Peyer's patch (tissue), 4 donors: ENCODE measurements at places on chromosomes 5 and 9. TPM values are rescaled to one million over a fixed set of nuclear protein-coding genes. Genes with fewer than 3 reads are reported as not detected.
A peak's percentile ranks its signal among the peaks of the same experiment; 100 is the strongest.

Gene ANKRD33B
- 6.6 TPM for total RNA-seq

Gene ENTPD2
- total RNA-seq = 53.8 TPM

Gene OBP2B
- not detected for total RNA-seq

Gene TMEM215
- not detected for total RNA-seq

Gene IFNA2
- not detected for total RNA-seq

Gene GNA14
- 11.1 TPM for total RNA-seq

Gene CYSRT1
- total RNA-seq = 1.3 TPM

Gene FAM200C
- total RNA-seq = 1.1 TPM

Gene OTULINL
- 32.1 TPM for total RNA-seq

Gene AGXT2
- total RNA-seq = 5.5 TPM

Gene HSD17B3
- 14.5 TPM for total RNA-seq

Gene PHF24
- total RNA-seq = not detected

- peak; percentile 84 for DNase-seq
Measured at GRCh38 chr9:89676281-89676680, 71.5 kb downstream of the GADD45G start.

GRCh38 chr5:150057052-150057451 lies 29.3 kb downstream of the CSF1R start:
- DNase-seq = peak; percentile 44

DNA sequence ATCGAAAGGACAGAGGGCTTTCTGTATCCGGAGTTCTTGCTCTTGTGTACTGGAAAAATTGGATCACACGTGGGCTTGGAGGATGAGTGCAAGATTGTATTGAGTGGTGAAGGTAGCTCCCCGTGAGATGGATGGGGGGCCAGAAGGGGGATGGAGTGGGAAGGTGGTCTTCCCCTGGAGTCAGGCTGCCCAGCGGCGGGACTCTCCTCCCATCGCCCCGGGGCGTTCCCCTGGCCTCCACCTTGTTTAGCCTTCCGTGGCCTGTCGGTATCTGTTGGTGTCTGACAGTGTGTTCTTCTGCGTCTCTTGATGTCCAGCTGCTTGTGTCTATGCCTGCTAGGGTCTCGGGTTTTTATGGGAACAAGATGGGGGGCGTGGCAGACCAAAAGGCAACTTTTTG lies 54.6 kb upstream of the GABRA6 start:
- DNase-seq = no peak

- no peak for DNase-seq
Measured at GRCh38 chr9:111994831-111995458, 98.3 kb downstream of the UGCG start.

DNA sequence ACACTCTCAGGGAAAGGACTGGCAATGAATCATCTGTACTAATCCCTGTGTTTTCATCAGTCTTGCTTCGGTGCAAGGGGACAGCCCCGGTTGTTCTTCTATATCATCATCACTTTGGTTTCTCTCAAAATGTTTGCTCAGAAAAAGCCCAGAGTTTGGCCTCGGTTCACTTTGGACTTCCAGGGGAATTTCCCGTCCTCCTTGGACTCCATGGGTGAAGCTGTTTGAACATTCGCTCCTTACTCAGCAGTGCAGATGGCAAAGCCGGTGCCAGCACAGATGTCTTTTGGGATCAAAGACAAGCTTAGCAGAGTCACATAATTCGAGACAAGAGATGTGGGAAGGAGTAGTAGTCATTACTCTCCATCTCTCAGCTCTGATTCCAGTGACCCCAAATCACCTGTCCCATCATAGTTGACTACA lies 69.8 kb upstream of the TNFSF8 start:
- no peak for DNase-seq

- DNase-seq = no peak
Measured at GRCh38 chr5:73242735-73243134, 69.7 kb downstream of the TMEM174 start.

- DNase-seq = no peak
Measured at GRCh38 chr5:77358255-77359205, 133.6 kb downstream of the WDR41 start.

DNA sequence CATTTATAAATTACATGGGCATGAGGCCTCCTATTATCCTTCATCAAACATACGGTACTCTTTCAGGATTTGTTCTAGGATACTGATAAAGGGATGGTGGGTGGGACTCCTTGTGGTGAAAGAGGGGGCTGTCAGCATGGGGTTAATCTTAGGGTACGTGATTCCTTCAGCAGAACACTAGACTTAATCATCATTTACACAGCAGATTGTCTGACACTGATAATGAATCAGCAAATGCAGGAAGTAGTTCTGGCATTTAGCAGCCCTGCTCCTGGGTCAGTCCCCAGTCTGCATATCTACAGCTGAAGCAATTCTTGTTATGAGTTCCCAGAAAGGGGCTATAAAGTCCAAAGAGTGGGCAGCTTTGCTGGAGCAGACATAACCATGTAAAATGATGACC lies 384.6 kb downstream of the SPOCK1 start:
- DNase-seq = no peak

- DNase-seq = no peak
Measured at GRCh38 chr9:32992595-32993238, 8.7 kb downstream of the APTX start.

DNA sequence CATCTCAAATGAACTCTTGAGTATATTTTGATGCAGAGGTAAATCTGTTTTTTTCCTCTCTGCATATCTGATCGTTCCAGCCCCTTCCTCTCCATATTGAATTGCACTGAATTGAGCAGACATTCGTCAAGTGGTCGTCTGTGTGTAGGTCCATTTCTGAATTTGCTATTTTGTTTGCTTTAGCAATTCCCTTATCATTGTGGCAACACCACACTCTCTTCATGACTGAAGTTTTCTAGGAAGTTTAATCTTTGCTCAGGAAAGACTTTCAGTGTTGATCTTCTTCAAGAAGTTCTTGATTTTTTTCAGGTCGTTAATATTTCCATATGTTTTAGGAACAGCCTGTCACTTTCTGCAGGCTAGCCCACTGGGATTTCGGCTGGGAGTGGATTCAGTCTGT lies 132.0 kb downstream of the WNK2 start:
- no peak for DNase-seq

DNA sequence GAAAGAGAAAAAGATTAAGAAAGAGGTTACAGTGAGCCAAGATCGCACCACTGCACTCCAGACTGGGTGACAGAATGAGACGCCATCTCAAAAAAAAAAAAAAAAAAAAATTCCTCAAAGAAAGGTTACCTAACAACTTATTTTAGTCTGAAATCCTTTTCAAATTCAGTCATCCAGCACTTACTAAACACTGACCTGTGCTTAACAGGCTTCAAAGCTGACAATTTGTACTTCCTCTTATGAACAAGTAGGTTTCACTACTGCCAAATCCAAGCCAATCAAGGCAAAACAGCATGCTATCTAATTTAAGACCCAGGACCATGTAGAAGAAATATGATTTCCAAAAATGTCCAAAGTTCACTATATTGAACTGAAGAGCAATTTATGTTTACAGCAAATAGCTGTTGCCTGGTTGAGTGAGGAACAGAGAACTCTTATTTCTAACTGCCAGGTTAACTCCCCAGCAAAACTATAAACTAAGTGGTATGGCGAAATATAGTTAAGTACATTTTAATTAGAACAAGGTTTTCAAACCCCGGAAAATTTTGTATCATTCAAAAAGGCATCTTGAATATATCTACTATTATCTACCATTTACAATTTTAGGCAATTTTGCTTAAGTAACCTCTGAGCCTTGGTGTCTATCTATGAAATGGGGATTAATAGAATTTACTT lies 13.4 kb downstream of the PWWP2A start:
- no peak for DNase-seq

DNA sequence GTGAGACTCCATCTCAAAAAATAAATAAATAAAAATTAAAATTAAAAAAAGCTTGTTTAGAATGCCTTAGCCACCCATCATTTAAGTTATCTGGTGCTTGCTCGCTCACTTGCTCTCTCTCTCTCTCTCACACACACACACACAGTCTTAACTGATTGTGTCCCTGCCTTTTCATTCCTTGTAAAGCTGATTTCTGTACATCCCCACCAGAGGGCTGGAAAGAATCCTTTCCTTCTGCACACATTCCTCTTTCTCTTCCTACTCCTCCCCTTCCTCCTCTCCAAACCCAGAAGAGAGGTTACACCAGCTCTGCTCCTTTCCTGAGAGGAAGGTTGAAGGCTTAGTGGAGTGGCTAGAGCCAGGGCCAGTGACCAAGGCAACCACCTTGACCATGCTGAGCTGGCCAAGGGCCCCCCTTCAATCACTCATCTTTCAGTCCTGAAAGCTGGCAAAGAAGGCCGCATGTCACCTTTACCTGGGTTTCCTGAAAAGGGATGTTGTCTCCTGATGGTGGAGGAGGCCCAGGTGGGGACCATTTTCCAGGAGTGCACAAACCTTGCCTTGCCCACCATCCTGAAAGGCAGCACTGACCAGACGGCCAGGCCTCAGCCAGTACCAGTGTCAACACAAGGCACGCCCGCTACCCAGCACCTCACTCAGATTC lies 25.6 kb downstream of the STK10 start:
- no peak for DNase-seq

- DNase-seq = no peak
Measured at GRCh38 chr5:149622466-149622865, 41.2 kb downstream of the ARHGEF37 start.

- no peak for DNase-seq
Measured at GRCh38 chr9:127422133-127422782, 1.9 kb upstream of the ZNF79 start.

- DNase-seq = no peak
Measured at GRCh38 chr5:81027481-81028058, 67.4 kb downstream of the RASGRF2 start.

DNA sequence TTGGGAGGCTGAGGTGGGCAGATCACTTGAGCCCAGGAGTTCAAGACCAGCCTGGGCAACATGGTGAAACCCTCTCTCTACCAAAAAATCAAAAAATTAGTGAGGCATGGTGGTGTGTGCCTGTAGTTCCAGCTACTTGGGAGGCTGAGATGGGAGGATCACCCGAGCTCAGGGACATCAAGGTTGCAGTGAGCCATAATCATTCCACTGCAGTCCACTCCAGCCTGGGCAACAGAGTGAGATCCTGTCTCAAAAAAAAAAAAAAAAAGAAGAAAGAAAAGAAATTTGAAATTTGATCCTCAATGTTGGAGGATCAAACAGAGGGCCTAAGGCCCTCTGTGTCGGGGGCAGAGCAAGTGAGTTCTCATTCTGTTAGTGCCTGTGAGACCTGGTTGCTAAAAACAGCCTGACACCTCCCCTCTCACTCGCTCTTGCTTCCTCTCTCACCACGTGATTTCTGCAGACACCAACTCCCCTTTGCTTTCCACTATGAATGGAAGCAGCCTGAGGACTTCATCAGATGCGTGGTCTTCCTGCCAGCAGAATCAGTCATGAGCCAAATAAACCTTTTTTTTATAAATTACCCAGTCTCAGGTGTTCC lies 8.4 kb upstream of the GOLPH3 start:
- DNase-seq = no peak

DNA sequence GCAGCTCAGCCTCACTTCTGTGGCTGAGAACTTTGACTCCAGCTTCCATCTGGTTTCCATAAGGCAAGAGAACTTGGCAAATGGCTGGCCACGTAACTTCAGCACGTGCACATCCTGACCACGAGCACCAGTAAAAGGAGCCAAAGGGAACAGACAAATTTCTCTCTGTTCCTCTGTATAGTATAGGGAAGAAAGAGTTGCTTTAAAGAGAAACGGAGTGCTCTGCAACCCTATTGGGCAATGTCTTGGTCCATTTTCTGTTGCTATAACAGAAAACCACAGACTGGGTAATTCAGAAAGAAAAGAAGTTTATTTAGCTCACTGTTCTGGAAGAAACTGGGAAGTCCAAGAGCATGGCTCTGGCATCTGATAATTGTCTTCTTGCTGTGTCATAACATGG lies 558.7 kb downstream of the ACTL7B start:
- DNase-seq = no peak

DNA sequence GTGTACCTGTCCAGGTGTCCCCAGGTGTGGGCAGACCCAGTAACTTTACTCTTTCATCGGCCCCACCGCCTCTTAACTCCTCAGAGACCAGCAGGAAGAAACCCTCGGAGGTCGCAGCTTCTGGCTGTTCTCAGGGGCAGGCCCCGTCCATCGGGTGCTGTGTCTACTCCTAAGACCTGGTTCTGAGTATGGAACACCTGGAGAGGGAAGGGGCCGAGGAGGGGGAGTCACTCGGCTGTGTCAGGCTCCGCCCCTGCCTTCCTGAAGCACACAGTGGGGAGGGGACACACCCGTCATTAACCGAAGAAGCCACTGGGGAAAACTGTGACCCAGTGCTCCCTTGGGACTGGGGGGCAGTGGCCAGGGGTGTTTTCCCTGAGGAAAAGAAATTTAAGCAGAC lies 22.3 kb downstream of the NTNG2 start:
- no peak for DNase-seq

GRCh38 chr5:148666353-148666752 lies 12.0 kb upstream of the HTR4 start:
- no peak for DNase-seq
